D341Med (cell line): ENCODE measurements at places on chromosomes 6 and 20.

DNA sequence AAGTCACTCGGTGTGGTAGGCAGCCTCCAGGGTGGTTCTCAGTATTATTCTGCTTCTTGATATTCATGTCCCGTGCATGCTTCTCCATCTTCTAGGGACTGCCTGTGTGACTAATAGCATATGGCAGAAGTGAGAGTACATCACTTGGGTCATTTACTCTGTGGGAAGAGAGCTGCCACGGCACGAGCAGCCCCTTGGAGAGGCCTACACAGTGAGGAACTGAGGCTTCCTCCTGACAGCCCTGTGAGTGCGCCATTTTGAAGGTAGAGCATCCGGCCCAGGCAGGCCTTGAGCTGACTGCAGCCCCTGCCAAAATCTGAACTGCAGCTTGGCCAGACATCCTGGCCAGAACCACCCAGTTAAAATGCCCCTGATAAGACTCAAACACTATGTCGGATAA is 17.3 kb upstream of the MCUR1 start:
- DNase-seq = no peak

DNA sequence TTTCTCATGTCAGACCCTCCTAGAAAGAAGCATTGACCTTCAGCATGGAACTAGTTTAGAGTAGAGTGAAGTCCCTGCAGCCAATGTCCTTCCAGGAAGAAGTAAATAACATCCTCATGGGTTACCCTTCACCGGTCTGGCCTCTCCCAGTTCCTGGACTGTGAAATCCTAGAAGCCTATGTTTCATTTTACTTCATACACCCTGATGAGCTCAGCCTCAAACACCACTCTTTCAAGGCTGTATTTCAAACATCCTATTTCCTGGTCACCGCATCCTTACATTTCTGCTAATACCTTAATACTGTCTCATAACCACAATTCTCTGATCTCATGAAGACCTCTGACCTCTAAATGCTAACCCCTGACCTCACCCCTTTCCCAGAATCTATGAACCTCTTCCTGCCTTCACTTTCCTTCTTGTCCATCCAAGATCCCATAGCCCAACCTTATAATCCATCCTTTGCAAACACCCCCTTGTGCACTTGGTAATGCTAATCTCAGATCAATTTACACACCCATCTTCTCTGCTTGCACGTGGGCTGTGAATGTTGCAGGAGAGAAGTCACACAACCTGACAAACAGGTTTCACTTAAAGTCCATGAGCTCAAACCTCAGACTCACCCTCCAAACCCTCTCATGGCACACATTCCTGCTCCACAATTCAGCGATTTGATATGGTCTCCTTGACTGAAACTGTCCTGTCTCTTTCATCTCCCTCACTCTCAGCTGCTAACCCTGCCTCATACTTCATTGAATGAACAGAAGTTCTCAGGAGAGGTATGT is 30.2 kb downstream of the SLC2A10 start:
- no peak for DNase-seq

DNA sequence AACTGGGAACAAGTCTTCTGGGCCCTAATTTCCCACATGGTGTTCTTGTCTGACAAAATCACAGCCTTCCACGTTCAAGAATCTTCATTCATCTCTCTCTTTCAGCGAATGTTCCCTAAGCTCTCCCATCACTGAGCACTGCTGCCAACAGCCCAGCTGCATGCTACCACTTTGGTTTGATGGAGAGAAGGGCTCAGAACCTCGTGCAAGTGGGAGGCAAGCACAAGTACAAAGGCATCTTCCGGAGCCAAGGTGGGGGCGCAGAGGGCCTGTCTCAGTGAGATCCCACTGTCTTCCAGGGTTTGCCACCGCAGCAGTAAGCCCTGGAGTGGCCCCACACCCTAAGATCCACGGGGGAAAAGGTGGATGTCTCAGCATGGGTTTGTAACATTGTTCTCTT is 17.2 kb downstream of the DLL1 start:
- no peak for DNase-seq

GRCh38 chr6:143337201-143337949 is 113.1 kb downstream of the ADAT2 start:
- DNase-seq = peak; percentile 41

- DNase-seq = no peak
These were observed 158.2 kb upstream of the SUPT3H start for GRCh38 chr6:45535933-45536332.

GRCh38 chr20:31565699-31566318 is 39.3 kb upstream of the ID1 start:
- DNase-seq = no peak

DNA sequence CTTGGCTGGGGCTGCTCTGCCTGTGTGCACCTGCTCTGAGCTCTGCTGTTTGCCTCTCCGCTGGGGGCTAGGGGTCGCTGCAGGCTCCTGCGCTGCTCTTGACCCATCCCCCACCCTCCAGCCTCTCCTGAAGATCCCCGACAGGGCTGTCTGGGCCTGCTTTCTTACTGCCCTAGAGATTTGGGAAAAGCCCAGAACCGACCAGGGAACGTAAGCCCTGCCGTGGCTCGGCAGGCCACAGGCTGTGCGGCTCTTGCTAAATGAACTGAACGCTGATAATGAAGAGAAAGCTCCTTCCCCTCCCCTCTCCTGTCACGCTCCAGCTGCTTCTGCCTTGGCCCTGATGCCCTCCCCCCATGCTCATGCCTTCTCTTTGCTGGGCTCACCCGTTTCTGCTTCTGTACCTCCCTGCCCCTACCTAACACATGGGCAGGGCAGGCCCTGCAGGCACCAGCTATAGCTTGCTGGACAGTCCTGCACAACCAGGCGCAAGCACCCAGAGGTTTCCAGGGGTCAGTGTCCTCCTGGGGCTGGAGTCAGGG is 32.0 kb upstream of the PCMTD2 start:
- DNase-seq = no peak

- no peak for DNase-seq
These were observed 28.2 kb downstream of the MRAP2 start for GRCh38 chr6:84061613-84062398.

DNA sequence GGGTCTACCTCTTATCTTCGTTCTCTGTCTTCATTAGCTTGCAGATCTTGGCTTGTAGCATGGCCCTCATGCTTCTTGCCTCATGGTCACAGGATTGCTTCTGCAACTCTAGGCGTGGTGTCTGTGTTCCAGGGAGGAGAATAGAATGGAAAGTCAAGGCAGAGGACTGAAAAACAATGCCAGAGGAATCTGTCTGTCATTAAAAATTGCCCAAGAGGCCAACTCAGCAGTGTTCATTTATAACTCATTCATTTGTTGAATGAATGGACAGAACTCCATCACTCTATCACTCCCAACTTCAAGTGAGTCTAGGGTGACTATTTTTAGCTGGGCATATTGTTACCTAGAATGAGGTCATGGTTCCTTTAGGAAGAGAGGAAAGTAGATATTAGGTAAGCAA is 179.6 kb downstream of the UST start:
- no peak for DNase-seq

GRCh38 chr6:29989211-29989610 is 46.9 kb downstream of the HLA-A start:
- DNase-seq = no peak

- peak; percentile 56 for DNase-seq
These were observed 512 bp downstream of the TAP1 start for GRCh38 chr6:32852844-32853540.

DNA sequence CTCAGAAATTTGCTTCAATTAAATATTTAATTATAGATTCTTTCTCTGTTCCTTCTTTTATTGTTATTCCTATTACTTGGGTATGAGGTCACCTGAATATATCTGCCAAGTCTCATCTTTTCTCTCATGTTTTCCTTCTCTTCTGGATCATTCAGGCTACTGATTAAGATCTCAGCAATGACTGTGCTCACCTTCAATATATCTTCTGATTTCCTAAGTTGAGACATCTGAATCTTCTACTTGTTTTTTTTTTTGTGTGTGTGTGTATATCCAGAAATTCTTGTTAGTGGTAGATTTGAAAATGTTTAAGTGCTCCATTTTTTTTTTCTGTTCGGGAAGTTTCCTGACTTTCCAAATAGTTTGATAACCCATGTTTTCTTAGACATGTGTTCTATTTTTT is 108.0 kb downstream of the ADGRB3 start:
- no peak for DNase-seq

- DNase-seq = peak; percentile 66
These were observed 12.1 kb downstream of the LGSN start for GRCh38 chr6:63307581-63308246.

- DNase-seq = no peak
These were observed 86.2 kb upstream of the GPR6 start for GRCh38 chr6:109891924-109892323.

DNA sequence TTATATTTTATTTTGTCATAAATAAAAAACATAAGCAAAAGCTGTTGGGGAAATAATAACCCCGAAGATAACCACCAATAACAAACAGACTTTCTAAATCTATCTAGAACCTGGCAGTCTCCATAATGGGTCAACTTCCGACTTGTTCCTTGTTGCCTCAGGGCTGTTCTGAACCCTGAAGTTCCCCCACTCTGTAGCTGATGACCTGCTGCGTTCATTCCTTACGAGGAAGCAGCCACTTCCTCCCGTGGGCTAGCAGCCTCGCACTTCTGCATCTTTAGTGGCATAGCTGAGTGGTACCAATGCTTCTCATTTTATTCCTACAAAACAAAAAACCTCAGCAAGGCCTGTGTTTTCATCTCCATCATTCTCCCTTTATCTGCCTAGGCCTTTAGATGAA is 103.0 kb downstream of the PLEKHG1 start:
- no peak for DNase-seq

- DNase-seq = peak; percentile 55
These were observed 508.0 kb downstream of the TBC1D32 start for GRCh38 chr6:120826253-120826652.

DNA sequence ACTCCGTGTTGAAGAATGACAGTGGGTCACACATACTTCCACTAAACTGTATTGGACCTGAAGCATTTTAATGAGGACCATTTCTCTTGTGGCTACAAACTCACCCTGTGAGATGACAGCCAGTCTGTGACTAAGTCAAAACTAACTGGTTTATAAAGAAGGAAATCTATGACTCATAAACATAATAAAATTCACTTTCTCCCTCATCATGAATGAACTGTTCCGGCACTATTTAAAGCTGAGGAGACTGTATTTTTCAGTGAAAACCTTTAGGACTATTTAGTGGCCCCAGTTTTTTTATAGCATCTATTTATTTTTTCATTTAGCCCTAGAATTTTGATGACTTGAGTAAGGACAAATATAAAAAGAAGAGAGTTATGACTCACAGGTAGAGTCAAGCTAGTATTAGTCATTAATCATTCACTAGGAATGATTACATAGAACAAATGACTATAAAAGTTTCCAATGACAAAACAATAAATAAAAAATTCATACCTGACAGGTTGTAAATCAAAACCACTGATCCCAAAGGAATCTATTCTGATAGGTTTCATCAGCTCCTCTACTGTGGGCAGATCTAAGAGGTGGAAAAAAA is 34.2 kb downstream of the CEP162 start:
- no peak for DNase-seq

- peak; percentile 36 for DNase-seq
These were observed 32.4 kb downstream of the CPXM1 start for GRCh38 chr20:2767768-2768631.

DNA sequence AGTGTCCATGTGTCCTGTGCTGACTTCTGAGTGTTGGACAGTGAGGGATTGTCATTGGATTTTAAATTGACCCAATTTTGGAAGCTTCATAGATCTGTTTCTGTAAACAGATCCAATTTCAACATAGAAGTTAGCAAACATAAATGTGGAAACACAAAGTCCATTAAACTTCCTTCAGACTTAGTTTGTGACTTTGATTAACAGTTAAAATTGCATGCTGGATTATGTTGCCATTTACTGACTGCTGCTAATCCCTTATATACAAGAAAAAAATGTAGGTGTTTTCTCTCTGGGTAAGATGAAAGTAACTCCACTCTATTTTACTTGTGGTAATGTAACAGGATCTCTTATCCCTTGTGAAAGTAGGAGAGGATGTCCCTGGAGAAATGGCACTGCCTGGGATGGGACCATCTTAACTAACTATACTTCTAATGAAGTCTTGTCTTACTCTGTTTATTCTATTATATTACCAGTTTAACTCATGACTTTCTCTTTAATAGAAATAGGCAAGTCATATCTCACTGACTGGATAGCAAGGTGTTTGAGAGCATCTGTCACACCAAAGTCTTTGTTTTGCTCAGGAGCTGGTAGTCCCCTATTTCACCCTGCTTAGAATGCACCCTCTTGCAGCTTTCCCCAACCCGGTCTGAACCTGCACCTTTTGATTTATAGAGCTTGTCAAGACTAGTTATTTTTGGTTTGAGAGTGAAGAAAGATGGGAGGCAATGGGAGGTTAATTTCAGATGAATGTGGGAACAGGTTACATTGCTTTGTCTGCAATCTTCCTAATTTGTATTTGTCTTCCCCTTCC is 7.2 kb downstream of the TPX2 start:
- DNase-seq = no peak

- DNase-seq = no peak
These were observed 202.4 kb downstream of the SMOC2 start for GRCh38 chr6:168643401-168643800.

DNA sequence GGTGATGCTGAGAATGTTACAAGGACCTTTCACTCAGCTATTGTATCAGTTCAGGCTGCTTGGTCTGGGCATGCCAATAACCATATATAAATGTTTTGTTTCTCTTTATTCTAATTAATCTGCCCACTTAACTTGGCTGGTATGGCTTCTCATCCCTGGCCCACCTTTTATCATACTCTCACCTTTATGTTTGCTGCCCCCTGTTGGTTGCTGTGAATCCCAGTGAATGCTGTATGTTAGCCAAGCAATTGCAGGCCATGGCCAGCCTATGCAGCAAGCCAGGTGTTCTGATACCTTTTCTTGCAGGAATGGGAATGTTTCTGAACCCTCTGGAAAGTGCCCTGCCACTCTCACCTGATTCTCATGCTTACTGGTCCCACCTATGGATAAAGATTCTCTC is 54.6 kb downstream of the PCSK2 start:
- DNase-seq = peak; percentile 38

GRCh38 chr6:10598084-10598960 is 77.2 kb downstream of the GCNT2 start:
- DNase-seq = no peak

DNA sequence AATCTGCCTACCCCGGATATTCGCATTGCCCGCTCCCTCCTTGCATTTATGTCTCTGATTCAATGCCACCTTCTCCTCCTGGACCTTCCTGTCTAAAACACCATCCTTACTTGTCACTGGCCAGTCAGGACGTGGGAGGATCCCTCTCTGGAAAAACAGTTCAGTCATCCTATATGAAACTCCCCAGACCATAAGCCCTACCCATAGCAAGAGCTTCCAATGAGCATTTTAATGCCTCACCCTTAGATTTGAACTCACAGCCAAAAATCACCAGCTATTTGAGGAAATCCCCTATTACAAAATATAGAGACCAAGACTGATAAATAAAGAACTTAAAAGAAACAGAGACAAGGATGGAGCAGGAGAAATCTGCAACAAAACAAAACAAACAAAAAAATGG is 86.4 kb downstream of the SHLD1 start:
- DNase-seq = no peak

DNA sequence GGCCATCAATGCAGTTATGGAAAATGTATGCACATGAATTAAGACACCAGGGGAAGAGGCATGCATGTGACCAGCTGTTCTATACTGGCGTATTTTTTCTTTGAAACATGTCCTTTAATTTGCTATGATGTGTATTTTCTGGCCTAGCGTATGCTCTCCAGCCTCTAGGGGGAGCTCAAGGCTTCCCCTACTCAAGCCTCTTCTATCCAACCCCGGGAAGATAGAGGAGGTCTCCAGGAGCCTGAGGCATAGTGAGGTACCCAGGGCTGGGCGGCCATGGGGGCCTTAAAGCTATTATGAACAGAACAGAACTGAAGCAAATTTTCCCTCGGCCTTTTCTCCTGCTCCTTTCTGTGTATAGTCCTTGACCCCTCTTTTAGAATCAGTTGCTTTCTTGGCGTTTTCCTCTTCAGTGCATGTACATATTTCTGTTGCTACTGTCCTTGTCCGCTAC is 528.9 kb downstream of the MAFB start:
- DNase-seq = peak; percentile 48
